ENCODE measurements at places on chromosomes 5 and 9. TPM values are rescaled to one million over a fixed set of nuclear protein-coding genes. Genes with fewer than 3 reads are reported as not detected.

Gene AQP7
- total RNA-seq, result not detected

Gene ZFP37
- not detected for total RNA-seq

Gene C9
- total RNA-seq, result not detected

Gene MLANA
- total RNA-seq, result not detected

Gene ZSWIM6
- 10.6 TPM for total RNA-seq

Gene MYMK
- total RNA-seq, result not detected

Gene TXN
- total RNA-seq, result 1,180 TPM
